CD8-positive, alpha-beta memory T cell (primary cell): ENCODE measurements at places on chromosomes 6 and 20. TPM values are rescaled to one million over a fixed set of nuclear protein-coding genes. Genes with fewer than 3 reads are reported as not detected.

- DNase-seq, result no peak
Measured at GRCh38 chr6:63683071-63683603, 47.5 kb downstream of the PHF3 start.

Gene IFNGR1
- 19.9 TPM for total RNA-seq

DNA sequence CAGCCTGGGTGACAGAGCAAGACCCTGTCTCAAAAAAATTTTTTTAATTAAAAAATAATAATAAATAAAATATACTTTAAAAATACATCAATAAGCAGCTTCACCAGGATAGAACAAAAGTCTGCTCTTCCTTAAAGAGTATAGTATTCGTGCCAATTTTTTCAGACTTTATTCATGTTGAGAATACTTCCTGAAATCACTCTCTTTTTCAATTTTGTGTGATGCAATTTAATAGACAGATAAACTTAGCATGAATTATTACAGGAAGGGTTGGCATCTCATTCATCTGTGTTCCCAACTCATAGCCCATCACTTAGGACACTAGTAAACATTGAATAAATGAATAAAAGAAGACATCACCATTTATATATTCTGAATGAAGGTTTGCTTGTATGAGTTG is 52.4 kb downstream of the IPCEF1 start:
- no peak for DNase-seq

DNA sequence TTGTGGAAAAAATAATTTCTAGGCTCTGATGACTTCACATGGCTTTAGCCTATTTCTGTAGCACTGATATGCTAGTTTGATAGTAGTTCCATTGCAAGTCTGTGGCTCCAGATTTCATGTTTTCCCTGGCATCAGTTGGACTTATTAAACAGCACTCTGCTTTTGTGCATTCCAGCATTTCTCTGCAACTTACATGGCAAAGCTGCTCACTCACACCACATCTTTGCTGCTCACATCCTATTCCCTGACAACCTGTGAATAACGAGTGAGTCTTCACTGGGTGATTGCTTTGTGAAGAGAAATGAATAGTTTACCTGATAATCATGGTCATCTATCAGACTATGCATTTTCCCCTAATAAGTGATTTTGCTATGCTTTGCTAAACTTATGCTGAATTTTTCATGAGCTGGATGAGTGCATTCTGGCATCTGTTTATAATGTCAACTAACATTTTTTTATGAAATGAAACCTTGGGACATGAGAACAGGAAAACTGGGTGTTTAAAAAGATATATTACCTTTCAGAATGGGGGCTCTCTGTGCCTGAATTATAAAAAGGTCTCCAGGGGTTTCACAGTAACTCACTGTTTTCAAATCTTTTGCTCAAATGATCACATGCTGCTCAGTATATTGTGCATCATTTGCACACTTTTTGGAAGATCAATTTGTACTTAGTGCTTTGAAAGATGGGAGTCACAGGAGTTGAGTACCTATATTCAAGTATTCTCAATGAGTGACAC is 301.8 kb downstream of the TBC1D32 start:
- DNase-seq, result no peak

- no peak for DNase-seq
Measured at GRCh38 chr6:106849676-106850332, 124.7 kb downstream of the CD24 start.

DNA sequence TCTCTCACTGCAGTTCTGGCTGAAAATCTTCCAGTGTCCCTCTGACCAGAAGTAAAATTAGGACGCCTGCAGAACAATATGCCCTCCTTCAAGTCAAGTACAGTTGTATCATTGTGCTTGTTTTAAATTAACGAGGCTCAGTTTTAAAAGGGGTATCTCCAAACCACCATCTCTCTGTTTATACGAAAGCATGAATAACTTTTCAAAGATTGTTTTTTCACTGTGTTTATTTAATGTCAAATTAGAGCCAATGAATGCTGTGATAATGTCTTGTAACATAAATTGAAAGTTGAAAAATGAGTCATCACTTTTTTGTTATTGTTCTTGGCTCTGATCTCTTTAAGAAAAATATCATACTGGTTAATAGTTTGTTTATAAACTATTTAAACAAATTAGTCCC is 230.7 kb upstream of the THEMIS start:
- DNase-seq, result no peak

DNA sequence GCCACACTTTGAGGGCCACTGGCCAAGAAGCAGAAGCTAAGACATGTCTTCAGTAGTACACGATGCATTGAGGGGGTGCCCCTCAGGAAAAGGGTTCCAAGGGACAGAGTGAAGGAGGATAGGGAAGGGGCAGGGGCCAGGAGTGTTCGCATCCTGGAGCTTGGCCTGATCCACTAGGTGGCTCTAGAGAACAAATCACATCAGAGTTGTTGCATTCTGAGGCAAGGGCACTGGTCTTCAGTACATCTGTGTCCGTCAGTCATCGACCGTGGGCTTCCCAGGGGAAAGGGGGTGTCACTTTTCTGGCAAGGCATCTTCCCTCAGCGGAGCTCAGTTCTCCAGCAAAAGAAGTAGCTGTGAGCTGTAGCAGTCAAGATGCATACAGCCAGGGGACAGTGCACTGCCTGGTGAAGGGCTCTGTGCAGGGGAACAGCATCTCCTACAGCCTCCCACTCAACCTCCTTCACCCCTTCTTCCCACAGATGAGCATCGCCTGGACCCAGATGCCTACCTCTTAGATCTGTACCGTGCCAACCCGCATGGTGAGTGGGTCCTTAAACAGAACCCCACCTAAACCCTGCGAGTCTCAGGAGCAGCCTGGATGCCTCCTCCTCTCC is 47.8 kb downstream of the ARHGAP40 start:
- no peak for DNase-seq

Gene TCF19
- 103 TPM for total RNA-seq

GRCh38 chr20:43363506-43363905 is 94.2 kb upstream of the SRSF6 start:
- no peak for DNase-seq
